Nephron progenitor cell (in vitro differentiated cells): ENCODE measurements at places on chromosomes 5 and 9.
A peak's percentile ranks its signal among the peaks of the same experiment; 100 is the strongest.

GRCh38 chr9:68552700-68553476 lies 12.2 kb upstream of the TMEM252 start:
- H3K27ac ChIP-seq = no peak overlapping the region
- H3K4me1 ChIP-seq = peaks cover 52% of the 10 kb centered on the region
- H3K4me3 ChIP-seq = no peak overlapping the region
- no peaks in the 10 kb centered on the region for H3K36me3 ChIP-seq

GRCh38 chr9:112097712-112098688 lies 77.1 kb downstream of the SUSD1 start:
- no peak overlapping the region for H3K4me3 ChIP-seq
- peak; percentile 72 for DNase-seq

- no peak for DNase-seq
Observed at GRCh38 chr9:127910613-127911205, 6.1 kb downstream of the ST6GALNAC4 start.

DNA sequence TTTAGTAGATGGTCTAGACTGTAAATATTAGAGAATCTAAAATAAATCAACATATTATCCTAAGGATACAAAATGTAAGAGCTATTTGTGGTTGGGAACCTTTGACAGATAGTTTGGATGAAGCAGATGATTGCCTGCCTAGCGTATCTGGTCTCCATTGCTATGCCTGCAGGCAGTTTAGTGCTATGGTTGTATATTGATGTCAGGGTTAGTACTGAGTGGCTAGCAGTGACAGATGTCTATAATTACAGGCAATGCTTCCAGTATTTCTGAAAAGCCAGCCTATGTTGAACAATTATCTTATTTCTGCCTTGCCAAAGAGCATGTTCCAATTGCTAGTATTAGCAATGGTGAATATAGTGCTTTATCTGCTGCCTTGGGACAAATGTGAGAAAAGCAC lies 151.3 kb upstream of the TLX3 start:
- no peaks in the 10 kb centered on the region for H3K27me3 ChIP-seq
- no peaks in the 10 kb centered on the region for H3K4me1 ChIP-seq
- H3K27ac ChIP-seq = no peak overlapping the region
- H3K36me3 ChIP-seq = no peaks in the 10 kb centered on the region
- H3K4me3 ChIP-seq = no peak overlapping the region

DNA sequence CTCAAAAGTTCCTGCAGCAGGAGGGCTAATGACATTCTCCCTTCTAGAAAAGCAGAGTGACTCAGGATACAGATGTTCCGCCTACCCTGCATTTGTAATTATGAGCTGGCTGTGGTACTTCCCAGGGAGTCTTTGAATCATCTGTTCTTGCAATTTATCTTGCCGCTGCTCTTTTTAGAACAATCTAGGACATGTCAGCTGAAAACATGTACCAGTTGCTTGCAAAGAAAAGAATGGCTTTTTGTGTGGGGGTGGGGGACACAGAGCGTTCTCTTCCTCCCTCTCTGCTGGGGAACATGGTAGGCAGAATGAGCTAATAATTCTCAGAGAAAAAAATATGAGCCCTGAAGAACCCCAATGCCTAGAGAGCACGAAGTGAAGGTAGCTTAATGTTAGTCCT lies 51.7 kb upstream of the TUT7 start:
- H3K4me1 ChIP-seq = peaks cover 18% of the 10 kb centered on the region
- no peak for DNase-seq
- H3K4me3 ChIP-seq = no peak overlapping the region
- no peaks in the 10 kb centered on the region for H3K36me3 ChIP-seq

GRCh38 chr9:13804532-13804931 lies 509.4 kb downstream of the NFIB start:
- no peaks in the 10 kb centered on the region for H3K36me3 ChIP-seq
- DNase-seq = no peak
- H3K27ac ChIP-seq = no peak overlapping the region
- H3K4me1 ChIP-seq = peaks cover 14% of the 10 kb centered on the region
- H3K4me3 ChIP-seq = no peak overlapping the region

DNA sequence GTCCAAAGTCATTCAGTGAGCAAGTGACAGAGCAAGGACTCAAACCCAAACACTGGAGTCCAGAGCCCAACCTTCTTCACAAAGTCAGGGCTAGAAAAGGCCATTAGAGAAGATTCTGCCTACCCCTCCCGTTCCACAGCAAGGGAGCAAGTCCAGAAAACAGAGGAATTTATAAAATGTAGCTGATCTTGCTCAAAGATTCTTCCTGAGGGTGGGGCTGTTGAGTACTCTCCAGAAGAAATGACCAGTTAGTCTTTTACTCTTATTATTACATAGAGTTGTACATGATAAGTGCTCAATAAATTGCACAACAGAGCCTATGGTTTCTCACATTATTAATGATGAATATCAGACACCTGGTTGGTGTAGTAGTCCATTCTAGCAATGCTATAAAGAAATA lies 39.3 kb upstream of the HMHB1 start:
- H3K4me3 ChIP-seq = no peak overlapping the region
- H3K27ac ChIP-seq = no peak overlapping the region
- H3K4me1 ChIP-seq = peaks cover 10% of the 10 kb centered on the region

DNA sequence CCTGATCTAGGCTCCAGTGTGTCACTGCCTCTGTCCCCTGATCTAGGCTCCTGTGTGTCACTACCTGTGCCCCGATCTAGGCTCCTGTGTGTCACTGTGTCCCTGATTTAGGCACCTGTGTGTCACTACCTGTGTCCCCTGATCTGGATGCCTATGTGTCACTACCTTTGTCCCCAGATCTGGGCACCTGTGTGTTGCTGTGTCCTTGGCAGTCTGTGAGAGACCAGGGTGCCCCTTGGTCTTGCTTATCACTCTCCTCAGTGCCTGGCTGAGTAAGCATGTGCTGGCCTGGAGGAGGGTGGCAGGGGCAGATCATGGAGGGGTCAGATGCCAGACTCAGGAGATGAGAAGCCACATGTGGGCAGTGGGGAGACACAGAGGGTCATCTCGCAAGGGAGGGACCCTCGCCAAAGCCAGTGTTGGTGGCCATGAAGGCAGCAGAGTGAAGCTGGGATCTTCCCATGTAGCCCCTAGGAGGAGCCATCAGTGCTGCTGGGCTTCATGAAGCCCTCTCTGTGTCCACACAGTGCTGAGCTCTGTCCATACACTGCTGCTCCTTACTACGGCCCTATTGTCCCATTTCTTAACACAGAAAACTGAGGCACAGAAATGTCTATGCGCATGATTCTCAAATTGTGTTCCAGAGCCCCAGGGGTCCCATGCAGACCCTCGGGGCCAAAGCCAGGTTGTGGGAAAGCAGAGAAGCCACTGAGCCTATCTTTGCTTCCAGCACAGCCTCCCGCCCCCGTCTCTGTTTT lies 15.5 kb downstream of the OLFML2A start:
- peak overlapping the region; percentile 54 for H3K27ac ChIP-seq
- H3K36me3 ChIP-seq = no peaks in the 10 kb centered on the region
- no peak overlapping the region for H3K4me3 ChIP-seq
- peaks cover 40% of the 10 kb centered on the region for H3K4me1 ChIP-seq

DNA sequence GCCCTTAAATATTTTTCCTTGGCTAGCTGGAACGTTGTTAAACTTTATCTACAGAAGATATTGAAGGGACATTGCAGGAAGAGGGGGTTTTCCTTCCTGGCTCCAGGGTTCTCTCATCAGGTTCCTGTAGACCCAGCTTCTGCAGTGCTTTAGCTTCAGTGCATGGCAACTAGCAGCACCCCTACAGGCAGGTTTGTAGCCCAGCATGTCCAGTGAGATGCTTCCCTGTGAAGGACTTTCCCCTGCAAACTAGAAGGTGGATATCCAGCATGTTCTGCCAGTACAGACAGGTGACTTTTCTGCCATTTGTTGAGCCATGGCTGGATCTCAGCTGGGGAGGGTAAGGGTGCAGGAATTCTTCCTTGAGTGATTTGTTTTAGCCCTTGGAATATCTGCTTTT lies 10.4 kb downstream of the CCL28 start:
- no peak for DNase-seq
- H3K27ac ChIP-seq = no peak overlapping the region
- no peak overlapping the region for H3K4me3 ChIP-seq
- H3K27me3 ChIP-seq = peaks cover 15% of the 10 kb centered on the region
- H3K36me3 ChIP-seq = no peaks in the 10 kb centered on the region
